AG10803 (cell line): ENCODE measurements at places on chromosomes 2 and 18.

- no peak for DNase-seq
Measured at GRCh38 chr2:209726311-209726710, 45.3 kb upstream of the UNC80 start.

- DNase-seq = no peak
Measured at GRCh38 chr2:21427606-21428005, 303.8 kb downstream of the TDRD15 start.

- no peak for DNase-seq
Measured at GRCh38 chr2:44836174-44836573, 105.3 kb upstream of the SIX3 start.

DNA sequence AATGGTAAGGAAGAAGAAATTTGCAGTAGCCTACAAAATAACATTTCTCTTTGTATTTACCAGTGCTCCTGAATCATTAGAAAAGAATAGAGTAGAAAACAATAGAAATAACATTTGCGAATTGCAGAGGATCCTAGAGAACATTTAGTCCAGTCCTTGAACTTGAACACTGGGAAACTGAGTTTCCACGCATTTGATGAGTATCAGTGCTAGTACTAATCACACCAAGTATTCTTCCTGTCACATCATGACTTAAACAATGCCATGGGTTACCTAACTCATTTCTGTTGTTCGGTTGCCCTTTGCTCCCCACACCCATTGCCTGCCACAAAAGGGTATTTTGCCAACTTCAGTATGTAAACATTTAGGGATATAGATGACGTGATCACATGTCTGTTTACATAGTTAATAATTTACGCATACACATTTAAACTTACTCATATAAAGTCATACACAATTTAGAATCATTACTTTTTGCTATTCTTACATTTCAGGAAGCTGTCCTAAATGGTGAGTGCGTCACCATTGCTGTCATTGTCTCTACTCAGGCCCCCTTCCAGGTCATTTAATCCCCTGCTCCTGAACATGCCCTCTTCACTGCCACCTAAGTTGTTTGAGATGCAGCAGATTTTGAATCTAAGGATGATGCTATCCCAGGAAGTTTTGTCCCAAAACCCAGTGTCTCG lies 42.3 kb downstream of the CRIM1 start:
- no peak for DNase-seq

DNA sequence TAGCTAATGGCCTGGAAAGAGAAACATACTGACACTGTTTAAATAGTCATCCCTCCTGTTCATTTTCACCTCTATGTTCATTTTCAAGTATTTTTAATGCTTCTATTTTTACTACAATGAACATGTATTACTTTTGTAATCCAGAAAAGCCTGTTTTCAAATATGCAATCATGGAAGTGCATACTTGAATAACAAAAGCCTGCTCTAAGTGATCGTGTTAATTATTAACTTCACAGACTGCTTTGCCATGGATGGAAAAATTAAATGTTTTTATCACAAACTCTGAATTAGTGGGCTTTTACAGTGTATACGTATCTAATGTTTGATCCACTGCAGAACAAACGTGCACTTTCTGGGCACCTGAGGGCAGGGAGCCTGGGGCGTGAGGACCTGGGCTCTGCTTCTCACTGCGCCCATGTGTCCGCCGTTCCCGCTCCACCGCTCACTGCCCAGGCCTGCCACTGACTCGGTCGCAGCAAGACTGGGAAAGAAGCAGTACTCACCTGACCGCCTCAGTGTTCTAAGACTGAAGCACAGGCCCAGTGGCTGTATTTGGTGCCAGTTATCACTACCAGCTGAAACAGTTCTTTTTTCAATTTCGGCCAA lies 80.6 kb downstream of the UXS1 start:
- no peak for DNase-seq
